ENCODE measurements at places on chromosomes 2 and 18. TPM values are rescaled to one million over a fixed set of nuclear protein-coding genes. Genes with fewer than 3 reads are reported as not detected.

CCDC68 gene
- total RNA-seq = 4.4 TPM

GLB1L gene
- total RNA-seq = 7.1 TPM

RFTN2 gene
- total RNA-seq = 22.2 TPM

UGT1A6 gene
- total RNA-seq = not detected

GKN2 gene
- total RNA-seq = not detected

CFAP221 gene
- 2.1 TPM for total RNA-seq

PAIP2B gene
- 5.4 TPM for total RNA-seq

SERPINB5 gene
- not detected for total RNA-seq

G6PC2 gene
- 0.23 TPM for total RNA-seq

PDK1 gene
- 38.7 TPM for total RNA-seq

C2orf66 gene
- total RNA-seq = 0.19 TPM

MREG gene
- total RNA-seq = 1.6 TPM

ABCB11 gene
- 0.21 TPM for total RNA-seq

PLB1 gene
- 4.9 TPM for total RNA-seq

SERPINB13 gene
- not detected for total RNA-seq

CLEC4F gene
- total RNA-seq = 0.72 TPM

NOL4 gene
- not detected for total RNA-seq

BCL11A gene
- total RNA-seq = 2.0 TPM

RESP18 gene
- not detected for total RNA-seq

DDX18 gene
- total RNA-seq = 54.3 TPM

STPG4 gene
- total RNA-seq = 0.75 TPM

SERPINB10 gene
- total RNA-seq = not detected

FAHD2B gene
- total RNA-seq = 12.0 TPM

PLA2R1 gene
- total RNA-seq = 34.9 TPM

PSMA8 gene
- not detected for total RNA-seq

CFAP65 gene
- not detected for total RNA-seq

ANKRD30BL gene
- not detected for total RNA-seq

CPO gene
- total RNA-seq = 0.58 TPM

UGT1A5 gene
- total RNA-seq = not detected

SH2D6 gene
- not detected for total RNA-seq

CHRND gene
- total RNA-seq = not detected

AGXT gene
- total RNA-seq = not detected

BMPR2 gene
- total RNA-seq = 103 TPM

GPBAR1 gene
- total RNA-seq = 1.6 TPM

MBD1 gene
- total RNA-seq = 76.6 TPM

ZAP70 gene
- total RNA-seq = 7.5 TPM

GPR45 gene
- not detected for total RNA-seq

SOWAHC gene
- total RNA-seq = 12.0 TPM

HES6 gene
- total RNA-seq = 5.2 TPM

DSC3 gene
- 0.58 TPM for total RNA-seq

STAT1 gene
- 70.7 TPM for total RNA-seq

SNTG2 gene
- 4.5 TPM for total RNA-seq

CYTIP gene
- total RNA-seq = 10.0 TPM

FEV gene
- not detected for total RNA-seq

FAM237A gene
- not detected for total RNA-seq

LRRTM4 gene
- total RNA-seq = 2.7 TPM

DYNAP gene
- not detected for total RNA-seq

TMEM163 gene
- total RNA-seq = 0.36 TPM

RIT2 gene
- total RNA-seq = not detected

CCDC150 gene
- total RNA-seq = 1.6 TPM

ALK gene
- 0.13 TPM for total RNA-seq

CCDC102B gene
- 13.3 TPM for total RNA-seq

B4GALT6 gene
- total RNA-seq = 4.3 TPM

RGPD8 gene
- total RNA-seq = 51.7 TPM

CKAP2L gene
- total RNA-seq = 0.69 TPM

SMYD1 gene
- total RNA-seq = not detected

RGPD4 gene
- 0.39 TPM for total RNA-seq
